AG04449 (cell line): ENCODE measurements at places on chromosomes 6 and 20.

DNA sequence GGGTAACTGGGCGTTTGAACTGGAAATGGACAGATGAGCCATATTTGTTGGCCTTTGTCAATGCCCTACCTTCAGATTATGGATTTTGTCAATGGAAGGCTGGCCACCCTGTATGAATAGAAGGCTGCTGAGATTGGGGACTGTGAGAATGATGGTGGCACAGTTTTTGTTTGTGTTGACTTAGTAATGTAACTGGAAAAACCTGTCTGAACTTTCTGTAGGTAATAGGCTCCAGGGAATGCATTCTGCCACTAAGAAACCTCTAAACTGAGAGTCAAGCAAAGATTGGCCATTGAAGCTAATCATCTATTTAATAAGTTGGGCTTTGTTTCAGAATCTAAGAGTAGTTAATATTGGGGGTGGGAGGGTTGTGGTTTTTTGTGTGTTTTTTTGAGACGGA lies 97.5 kb downstream of the FOXO3 start:
- no peak for DNase-seq

GRCh38 chr6:160505970-160506369 lies 157.8 kb downstream of the SLC22A3 start:
- no peak for DNase-seq

GRCh38 chr6:6460416-6460815 lies 128.1 kb upstream of the LY86 start:
- DNase-seq: no peak

DNA sequence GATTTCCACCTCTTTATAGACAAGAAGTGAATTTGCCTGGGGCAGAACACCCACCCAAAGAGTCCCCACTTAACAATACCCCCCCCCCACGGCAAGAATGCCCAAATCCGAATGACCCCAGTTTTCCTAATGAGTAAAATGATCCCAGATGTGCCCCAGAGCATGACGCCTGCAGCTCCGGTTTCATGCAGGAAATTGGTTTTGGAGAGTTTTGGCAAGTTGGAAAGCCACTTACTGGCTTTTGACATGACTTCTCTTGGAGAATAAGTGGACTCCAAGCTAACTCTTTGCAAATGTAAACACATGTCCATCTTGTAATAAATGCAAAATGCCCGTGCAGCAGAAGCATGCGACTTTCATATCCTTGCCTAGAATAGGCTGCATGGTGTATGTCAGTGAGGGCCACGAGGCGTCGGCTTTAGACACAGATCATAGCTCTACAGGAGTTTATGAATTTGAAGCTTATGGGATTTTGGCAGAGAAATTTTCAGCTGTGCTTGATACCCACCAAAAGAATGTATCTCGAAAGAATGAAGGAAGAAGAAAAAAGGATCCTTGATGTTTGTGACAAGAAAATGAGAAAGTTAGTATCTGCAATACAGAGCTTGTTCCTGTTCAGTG lies 24.2 kb downstream of the EDN3 start:
- DNase-seq: no peak

DNA sequence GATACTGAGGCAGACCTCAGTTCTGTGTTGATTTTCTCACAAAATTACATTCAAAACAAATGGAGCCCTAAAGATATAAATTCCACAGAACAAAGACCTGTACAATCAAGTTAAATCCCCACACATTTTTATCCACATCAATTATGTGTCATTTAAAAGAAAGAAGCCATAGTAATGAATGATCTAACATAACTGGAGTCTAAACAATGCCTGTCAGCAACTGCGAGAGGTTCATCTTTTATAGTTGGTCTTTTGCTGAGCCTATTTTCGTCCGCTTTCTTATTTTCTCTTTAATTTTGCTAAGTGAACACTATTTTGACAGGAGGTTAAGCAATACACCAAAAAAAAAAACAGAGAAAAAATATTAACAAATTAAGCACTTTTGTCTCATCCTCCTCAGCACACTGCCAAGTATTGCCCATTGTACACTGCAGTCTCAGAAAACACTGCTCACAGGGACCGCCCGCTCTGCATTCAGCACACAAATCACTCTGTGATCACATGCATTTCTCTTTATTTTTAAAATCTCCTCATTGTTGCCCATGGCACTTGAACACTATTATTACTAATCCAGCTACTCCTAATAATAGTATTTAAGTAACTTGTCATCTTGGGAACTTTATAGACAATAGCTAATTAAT lies 140.8 kb downstream of the BTBD9 start:
- DNase-seq: no peak

- no peak for DNase-seq
Observed at GRCh38 chr6:151095538-151096254, 144.1 kb upstream of the AKAP12 start.

- DNase-seq: no peak
Observed at GRCh38 chr20:23393996-23394775, 27.1 kb downstream of the NAPB start.

DNA sequence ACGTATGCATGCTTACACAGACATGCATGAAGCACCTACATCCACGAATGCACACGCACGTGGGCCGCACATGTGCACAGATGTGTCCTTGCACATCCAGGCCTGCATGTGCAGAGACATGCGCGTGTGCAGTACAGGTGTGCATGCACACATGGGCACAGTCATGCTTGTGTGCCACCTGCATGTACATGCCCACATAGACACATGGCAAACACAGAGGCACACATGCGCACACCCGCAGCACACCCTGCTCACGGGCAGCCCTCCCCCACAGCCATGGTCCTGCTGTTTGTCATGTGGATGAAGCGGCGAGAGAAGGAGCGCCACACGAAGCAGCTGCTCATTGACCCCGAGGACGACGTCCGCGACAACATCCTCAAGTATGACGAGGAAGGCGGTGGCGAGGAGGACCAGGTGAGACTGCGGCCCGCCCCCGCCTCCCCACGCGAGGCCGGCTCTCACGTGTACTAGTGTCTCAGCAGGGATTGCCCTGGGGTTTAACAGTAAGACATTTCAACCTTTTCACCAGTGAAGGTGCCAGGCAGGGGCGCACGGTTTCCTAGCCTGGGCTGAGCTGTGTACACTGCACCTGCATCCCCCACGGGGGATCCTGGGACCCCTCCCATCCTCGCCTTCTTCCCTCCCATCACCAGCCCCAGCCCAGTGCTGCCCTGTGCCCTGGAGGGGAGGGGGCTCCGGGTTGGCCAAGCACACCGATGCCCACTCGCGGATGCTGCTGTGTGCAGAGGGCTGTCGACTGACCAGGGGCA lies 132.8 kb downstream of the TAF4 start:
- no peak for DNase-seq

- no peak for DNase-seq
Observed at GRCh38 chr20:36217226-36217625, 19.1 kb upstream of the AAR2 start.

DNA sequence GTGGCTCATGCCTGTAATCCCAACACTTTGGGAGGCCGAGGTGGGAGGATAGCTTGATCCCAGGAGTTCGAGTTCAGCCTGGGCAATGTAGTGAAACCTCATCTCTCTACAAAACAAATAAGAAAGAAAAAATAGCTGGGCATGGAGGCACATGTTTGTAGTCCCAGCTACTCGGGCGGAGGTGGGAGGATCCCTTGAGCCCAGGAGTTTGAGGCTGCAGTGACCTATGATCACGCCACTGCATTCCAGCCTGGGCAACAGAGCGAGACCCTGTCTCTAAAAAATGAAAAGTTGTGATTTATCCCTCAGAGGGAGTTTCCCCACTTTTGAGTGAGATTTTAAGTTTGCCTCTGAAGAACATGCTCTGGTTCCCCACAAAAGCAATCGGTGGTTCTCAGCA lies 17.4 kb upstream of the BMP7 start:
- DNase-seq: no peak

- no peak for DNase-seq
Observed at GRCh38 chr20:57478176-57478575, 46.8 kb downstream of the CTCFL start.

- no peak for DNase-seq
Observed at GRCh38 chr6:147551976-147552375, 43.5 kb downstream of the SAMD5 start.

DNA sequence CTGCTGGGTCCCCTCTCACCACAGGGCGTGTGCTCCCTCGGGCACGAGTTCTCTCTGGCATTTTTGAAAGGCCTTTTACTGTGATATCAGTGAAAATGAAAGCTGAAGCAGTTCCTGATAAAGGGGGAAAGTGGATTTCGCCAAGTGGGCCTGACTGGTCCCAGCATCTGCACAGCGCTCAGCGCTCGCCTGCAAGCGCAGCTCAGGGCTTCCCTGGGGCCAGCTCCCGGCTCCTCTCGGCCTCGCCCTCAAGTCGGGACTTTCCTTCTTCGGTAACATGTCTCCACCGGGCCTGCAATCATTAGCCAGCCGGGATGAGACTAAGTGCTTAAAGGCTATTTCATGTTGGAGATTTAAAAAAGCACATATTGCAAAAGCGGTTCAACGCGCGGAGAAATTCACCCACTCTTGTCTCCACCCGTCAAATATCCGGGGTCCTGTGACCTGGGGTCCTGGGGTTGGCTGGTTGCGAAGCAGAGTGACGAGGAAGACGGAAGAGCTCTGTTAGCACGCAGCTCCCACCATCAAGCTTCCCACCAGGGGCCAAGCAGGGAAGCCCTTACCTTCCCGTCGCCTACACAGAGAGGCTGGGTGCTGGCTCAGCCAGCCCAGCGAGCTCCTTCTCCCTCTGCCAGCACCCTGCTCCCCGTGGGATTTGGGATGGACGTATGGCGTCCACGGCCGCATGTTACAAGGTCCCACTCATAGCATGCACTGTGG lies 114.1 kb downstream of the SMOC2 start:
- DNase-seq: no peak

GRCh38 chr20:17872434-17872833 lies 96.2 kb downstream of the SNX5 start:
- no peak for DNase-seq

DNA sequence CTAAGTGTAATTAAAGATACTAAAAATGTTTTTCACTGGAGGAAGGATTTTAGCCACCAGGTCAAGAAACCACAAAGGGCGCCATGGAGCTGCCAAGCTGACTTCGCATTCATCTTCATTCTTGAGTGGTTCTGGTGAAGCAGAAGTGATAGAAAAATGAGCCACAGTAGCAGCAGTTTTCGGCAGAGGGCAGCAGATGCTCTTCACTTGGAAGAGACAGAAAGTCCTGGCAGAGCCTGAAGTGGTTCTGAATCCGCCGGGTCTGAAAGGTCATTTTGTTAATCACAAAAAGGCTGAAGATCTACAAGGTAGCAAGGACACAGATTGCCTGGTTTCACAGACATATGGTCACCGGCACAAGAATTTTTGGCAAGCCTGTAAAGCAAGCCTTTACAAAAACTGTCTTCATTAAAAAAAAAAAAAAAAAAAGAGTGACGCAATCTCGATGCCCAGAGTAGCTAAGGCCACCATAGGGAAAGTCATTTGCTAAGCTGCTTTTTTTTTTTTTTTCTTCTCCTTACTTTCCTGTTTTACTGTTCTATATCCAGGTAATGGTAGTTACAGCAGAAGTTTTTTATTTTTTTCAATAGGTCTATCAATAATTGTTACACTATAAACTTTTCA lies 345.1 kb upstream of the AGPAT4 start:
- peak; percentile 4 for DNase-seq

DNA sequence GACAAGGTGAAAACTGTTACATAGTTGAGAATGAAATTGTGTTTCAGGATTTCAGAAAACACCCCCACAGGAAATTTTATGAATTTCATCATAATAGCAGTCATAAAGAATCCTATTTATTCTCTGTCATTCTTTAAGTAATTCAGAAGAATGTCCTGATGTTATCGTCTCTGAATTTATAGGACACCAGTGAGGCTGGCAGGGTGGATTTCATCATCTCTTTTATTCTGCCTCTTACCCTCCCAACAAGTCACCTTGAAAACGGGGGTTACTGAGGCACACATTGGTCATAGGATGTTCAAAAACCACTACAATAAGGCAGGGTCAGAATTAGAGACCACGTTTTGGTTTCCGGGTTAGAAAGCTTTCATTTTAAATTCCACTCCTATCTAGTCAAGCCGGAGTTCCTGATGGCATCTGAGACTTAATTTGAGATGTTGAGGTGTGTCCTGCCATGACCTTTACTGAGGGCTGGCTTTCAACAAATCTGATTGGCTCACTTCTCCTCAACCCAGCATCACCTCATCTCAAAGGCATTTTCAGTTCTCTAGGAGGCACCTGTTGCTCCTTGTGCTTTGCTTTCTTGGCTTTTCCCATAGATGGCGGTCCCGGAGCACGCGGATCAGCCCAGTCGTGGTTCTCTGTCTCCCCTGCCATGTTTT lies 230.6 kb upstream of the SUPT3H start:
- DNase-seq: no peak

DNA sequence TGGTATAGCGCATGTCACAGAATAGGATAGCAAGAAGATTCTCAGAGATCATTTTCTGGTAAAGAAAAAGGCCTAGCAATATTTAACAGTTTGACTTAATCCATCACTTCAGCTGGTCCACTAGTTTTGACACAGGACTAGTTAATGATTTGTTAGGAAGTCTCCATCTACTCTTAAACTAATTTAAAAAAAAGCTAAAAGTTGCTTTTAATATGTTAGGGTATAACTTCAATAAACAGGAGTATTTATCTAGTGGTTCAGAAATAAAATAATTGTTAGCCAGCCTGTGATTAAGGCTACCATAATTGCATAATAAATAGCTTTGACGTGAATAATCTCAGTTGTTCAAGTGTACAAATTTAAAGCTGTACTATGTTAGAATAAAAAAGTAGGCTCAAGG lies 195.6 kb downstream of the FUT9 start:
- DNase-seq: no peak

DNA sequence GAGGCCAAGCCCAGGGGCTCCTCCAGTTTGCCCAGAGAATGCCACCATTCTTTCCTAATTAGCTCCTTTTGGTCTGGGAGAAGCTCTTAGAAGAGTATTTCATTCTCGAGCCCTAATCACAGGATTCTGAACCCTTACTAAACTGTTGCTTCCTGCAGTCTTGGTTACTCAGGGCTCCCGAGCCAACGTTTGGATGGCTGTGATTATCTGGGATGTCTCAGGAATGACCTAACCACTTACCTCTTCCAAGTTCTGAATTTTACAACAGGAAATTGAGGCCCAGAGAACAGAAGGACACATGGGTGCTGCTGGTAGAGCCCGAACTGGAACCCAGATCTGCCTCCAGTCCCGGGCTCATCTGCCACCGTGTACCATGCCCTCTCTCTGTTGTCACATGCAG lies 22.2 kb upstream of the PNPLA1 start:
- DNase-seq: no peak

DNA sequence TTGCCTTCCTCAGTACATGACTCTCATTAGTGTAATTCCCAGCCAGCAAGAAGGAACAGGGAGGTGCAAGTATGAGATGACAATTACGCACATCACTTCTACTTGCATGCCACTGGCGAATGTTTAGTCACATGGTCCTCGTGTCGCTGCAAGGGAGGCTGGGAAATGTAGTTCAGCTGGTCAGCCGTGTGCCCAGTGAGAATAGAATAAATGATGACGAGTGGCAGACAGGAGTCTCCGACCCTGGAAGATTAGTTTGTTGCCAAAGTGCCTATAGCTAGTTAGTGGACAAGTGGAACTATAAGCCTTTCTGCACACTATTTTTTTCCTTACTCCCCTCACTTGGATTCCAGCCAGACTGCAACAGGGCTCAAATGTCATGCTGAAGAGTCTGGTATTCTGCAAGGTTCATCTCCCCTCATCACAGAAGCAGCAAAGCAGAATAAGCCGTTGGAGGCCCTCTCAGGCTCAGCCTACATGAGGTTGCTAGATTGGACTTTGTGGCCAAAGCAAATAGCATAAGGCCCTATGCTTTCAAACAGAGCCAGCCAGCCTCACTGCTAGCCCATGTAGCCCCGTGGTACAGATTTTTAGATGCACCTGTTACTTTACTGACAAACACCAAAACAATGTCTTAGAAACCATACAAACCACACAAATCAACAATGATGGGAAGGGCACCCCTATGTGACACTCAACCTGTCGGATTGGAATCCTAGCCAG lies 9.7 kb downstream of the LINC00237 start:
- no peak for DNase-seq

GRCh38 chr6:88301256-88301655 lies 135.1 kb upstream of the CNR1 start:
- no peak for DNase-seq
